ENCODE measurements at places on chromosomes 11 and 22. TPM values are rescaled to one million over a fixed set of nuclear protein-coding genes. Genes with fewer than 3 reads are reported as not detected.

The OR8D1 gene
- total RNA-seq: not detected

The BCR gene
- 14.0 TPM for total RNA-seq

The APOL2 gene
- 25.5 TPM for total RNA-seq

The SELENOM gene
- total RNA-seq: 69.6 TPM

The CHRM1 gene
- 0.11 TPM for total RNA-seq

The IGSF22 gene
- not detected for total RNA-seq

The TRPM5 gene
- not detected for total RNA-seq

The GRM5 gene
- not detected for total RNA-seq

The ANO1 gene
- total RNA-seq: 1.1 TPM

The GVQW3 gene
- 1.4 TPM for total RNA-seq

The OR51B4 gene
- total RNA-seq: not detected

The NEU3 gene
- 3.6 TPM for total RNA-seq

The ACRV1 gene
- total RNA-seq: not detected

The CECR2 gene
- 0.06 TPM for total RNA-seq

The RTN4R gene
- total RNA-seq: 9.3 TPM

The HBD gene
- not detected for total RNA-seq

The SCUBE2 gene
- 0.52 TPM for total RNA-seq

The TPST2 gene
- 10.6 TPM for total RNA-seq

The SCGB1C1 gene
- not detected for total RNA-seq

The CDC45 gene
- total RNA-seq: 23.5 TPM

The PAK1 gene
- 23.7 TPM for total RNA-seq

The SORL1 gene
- total RNA-seq: 1.9 TPM

The SLC25A1 gene
- total RNA-seq: 57.0 TPM

The KLHL35 gene
- 1.2 TPM for total RNA-seq

The TRABD gene
- total RNA-seq: 35.7 TPM

Data from A549 treated with DMSO at 1 μM for 4 hours (cell line).